Prostate gland (tissue), 2 donors: ENCODE measurements at places on chromosomes 3 and 15.

- no peak for DNase-seq
Measured at GRCh38 chr15:40985541-40986330, 32.5 kb downstream of the CHAC1 start.

DNA sequence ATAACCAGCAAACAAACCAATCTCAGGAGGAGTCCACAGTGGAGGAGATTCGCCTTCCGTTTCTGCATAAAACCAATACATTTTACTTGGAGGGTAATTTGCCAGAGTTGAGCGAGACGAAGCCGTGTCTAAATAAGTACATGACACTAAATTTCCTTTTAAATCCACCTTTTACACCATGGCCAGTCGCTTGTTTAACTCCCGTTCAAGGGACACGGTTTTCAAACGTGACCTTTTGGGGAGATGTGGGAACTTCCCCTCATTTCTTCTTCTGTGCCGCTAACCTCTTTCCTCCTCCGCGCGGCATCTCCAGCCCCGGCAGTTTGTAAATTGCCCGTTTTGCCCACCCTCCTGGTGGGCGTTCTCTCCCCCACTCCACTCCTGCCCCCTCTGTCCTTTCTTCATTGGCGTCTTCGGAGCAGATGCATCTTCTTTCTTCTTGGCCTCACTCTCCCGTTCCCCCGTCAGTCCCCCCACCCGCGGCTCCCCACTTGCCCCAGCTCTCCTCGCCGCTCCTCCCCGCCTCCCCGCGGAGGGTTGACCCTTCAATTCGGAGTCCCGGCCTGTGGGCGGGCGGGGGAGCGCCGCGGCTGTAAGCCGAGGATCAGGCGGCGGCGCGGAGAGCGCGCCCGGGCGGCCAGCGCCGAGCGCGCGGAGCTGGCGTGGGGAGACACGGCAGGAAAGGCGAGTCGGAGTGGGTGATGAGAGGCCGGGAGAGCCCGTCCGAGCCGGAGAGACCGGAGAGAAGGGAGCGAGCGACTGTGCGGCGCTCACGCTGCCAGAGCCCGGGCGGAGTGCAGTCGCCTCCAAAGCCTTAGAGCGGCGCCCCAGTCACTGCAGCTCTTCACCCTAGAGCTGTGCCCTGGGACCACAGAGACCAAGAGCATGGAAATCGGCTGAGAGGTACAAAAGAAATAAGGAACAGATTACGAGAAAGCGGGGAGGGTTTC lies at the start of gene NLGN1:
Gene NLGN1 (plus strand): TSS at position 584 of the 950 bp plus-strand sequence.
- peak; percentile 66 for DNase-seq

DNA sequence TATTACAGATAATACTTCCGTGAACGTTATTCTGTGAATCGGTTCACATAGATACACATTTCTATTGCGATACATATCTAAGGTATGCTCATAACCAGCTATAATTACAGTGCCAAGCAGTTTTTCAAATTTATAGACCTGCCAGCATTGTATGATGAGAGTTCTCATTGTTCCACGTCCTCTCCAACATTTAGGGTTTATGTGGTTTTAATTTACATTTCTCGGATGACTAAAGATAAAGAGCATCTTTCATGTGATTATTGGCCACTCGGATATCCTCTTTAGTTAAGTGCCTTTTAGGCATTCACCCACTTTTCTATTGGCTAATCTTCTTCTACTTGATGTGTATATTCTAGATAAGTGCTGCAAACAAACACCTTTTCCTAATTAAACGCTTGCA lies 134.7 kb upstream of the CCDC54 start:
- DNase-seq = no peak

- no peak for DNase-seq
Measured at GRCh38 chr3:194139814-194140391, 4.0 kb downstream of the HES1 start.

DNA sequence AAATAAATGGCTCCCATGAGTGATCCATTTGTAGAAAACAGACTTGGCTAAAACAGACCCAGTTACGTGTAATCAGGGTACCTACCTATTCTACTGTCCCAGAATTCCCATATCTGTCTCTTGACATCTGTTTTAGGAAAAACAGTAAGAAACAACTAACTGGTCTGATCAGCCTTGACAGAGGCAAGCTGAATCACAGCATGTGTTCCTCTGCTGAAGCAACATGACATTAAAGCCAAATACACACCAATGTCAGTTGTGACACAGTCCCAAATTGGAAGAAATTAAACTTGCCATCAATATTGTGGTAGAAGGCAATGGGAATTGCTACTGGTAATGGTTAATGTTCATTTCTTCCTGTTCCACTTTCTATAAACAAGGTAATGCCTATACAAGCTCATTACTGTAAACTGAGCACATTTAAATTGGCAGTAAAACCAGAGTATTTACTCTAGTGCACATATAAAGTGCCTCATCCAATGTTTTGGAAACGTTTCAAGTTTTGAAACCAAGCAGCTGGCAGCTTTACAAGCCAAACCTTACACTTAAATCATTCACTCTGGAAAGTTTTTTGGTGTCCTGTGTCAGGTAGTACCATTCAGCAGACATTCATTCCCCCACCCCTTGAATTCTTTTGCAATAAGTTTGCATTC lies 27.0 kb downstream of the ALDH1A2 start:
- DNase-seq = peak; percentile 71

DNA sequence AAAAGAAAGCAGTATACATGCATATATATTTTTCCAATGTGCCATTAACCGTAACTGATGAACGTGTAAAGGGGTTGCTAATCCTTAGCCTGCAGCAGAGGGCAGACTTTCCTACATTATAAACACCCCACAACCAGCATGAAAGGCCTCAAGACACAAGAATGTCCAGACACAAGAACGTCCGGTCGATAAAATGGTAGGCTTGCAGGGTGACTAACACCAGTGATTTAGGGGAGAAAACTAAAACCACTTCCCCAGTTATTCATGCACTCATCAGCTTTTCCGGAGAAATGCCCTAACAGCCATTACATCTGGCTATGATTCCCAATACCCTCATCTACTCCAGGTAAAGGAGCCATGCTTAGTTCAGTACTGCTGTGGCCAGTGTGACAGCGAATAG lies 57.4 kb downstream of the LRTM1 start:
- peak; percentile 19 for DNase-seq

DNA sequence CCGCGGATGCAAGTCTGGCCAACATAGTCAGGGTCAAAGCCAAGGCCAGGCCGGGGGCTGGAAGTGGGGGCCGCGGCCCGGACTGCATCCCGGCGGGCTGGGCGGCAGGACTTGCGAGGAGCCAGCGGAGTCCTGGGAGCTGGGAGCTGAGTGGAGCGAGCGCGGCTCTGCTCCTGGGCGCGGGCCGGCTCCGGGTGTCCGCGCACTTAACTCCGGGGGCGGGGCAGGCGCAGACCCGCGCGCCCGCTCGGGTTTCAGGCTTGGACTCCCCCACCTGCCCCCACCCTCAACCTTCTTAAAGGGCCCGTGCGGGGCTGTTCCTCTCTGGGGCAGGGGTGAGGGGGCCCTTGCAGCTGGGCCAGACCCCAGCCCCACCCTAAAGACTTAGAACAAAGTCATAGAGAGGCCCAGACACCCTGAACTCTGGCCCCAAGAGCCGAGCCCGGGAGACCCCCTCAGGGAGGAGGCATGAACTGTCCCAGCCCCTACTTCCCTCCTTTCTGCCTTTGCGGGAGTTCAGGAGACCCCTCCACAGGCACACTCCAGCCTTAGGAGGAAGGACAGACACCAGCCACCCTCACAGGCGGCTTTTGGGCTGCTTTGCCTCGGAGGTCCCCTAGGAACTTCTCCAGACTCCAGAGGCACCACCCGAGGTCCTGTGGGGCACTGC lies at the start of gene CSPG4:
Gene CSPG4 (minus strand): TSS at position 181 of the 670 bp plus-strand sequence. CDS start 93 bp downstream, at position 88.
- DNase-seq = no peak

GRCh38 chr3:177830411-177830849 lies 633.1 kb upstream of the TBL1XR1 start:
- peak; percentile 46 for DNase-seq

DNA sequence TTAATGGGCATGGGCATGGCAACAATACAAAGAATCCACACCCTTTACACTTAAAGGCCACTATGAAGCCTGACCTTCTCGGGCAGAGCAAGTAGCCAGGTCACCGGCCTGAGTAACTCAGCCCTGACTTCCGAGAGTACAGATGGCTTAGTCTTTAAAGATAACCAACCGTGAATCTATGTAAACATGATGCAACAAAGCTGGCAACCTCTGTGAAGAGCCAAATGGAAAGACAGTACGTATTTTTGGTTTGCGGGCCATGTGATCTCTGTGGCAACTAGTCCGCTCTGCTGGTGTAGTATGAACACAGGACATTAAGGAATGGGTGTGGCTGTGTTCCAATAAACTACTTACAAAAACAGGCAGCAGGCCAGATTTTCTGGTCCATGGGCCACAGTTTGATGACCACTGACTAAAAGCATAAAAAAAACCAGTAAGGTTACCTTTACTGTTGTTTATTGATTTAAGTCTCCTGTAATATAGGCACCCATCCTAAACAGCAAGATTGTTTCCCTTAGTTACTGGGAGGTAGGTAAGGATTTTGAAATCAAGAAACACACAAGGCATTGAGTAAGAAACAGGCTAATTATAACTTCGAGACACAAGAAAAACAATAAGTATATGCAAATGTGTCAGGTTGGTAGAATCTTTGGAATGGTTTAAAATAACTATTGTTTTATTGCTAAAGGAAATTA lies 14.5 kb downstream of the RIOX2 start:
- peak; percentile 36 for DNase-seq

- no peak for DNase-seq
Measured at GRCh38 chr15:90287101-90287500, 21.6 kb downstream of the NGRN start.

DNA sequence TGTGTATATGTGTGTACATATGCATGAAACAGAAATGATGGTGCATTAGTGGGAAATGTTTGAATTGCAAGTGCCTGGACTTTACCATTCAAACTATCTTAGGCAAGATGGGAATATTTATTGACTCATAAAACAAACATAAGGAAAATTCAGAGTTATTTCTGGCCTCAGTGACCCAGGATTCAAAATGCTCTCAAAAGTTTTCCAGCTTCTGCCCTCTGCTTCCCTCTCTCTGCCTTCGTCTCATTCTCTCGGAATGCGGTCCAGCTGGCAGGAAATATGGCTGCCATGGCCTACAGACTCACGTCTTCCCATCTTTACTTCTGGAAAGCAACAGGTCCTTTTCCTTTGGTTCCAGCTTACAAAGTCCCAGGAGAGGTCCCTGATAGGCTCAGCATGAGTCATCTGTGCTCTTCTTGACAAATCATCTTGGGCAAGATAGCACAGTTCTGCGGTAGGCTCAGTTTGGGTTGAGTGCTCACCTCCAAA lies 8.7 kb upstream of the ZNF774 start:
- DNase-seq = no peak

DNA sequence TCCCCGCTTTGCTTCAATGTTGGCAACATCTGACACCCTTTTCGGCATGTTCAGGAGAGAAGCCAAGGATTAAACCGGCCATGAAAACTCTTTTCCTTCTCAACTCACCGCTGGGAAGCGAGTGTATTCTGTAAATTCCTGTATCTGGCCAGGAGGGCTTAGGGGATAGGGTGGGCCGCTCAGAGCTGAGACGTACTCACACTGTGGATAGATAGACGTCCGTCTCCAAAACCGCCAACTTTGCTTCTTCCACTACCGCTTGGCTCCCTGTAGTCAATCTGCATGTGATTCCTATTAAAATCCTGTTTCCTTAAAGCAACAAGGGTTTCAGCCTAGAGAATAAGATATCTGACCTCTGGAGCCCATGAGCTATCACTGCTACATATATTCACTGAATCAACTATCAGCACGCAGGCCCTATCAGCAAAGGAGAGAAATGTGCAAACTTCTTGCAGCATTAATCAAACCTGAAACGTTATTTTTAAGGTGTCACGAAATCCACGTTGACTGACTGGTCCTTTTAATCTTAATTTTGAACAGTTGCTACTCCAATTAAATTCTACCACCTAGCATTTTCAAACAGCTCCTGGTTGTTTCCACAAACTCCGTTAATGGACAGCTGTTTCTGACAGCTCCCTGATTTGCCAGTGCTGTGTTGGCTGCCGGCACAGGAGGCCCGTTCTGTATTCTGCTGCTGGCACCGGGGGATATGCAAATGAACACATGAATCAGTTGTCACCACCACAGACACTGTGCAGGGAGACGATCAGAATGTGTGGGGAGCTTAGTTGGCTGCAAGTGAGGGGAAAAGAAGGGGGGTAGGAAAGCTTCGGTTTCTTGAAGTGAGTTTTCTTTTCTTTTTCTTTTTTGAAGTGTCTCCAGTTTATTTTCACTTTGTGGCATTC lies 438.9 kb upstream of the ARRDC4 start:
- DNase-seq = no peak

- no peak for DNase-seq
Measured at GRCh38 chr3:49911611-49912010, 7.9 kb upstream of the MST1R start.

DNA sequence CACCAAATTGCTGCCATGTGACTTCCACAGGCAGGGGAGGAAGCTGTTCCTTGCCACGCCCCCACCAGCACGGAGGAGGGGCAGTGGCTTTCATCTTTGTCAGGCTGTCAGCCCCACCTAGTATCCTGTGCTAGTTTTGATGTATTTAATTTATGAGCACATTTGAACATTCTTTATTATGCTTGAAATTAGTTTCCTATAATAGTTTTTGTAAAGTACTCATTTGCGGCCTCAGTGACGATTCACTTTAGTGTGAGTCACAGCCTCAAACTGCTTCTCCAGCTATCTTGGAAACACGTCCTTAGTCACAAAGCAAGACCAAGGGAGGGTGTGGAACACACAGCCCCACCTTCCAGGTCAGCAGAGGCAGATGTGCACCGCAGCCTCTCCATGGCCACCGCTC lies 239.9 kb upstream of the ATP10A start:
- no peak for DNase-seq

DNA sequence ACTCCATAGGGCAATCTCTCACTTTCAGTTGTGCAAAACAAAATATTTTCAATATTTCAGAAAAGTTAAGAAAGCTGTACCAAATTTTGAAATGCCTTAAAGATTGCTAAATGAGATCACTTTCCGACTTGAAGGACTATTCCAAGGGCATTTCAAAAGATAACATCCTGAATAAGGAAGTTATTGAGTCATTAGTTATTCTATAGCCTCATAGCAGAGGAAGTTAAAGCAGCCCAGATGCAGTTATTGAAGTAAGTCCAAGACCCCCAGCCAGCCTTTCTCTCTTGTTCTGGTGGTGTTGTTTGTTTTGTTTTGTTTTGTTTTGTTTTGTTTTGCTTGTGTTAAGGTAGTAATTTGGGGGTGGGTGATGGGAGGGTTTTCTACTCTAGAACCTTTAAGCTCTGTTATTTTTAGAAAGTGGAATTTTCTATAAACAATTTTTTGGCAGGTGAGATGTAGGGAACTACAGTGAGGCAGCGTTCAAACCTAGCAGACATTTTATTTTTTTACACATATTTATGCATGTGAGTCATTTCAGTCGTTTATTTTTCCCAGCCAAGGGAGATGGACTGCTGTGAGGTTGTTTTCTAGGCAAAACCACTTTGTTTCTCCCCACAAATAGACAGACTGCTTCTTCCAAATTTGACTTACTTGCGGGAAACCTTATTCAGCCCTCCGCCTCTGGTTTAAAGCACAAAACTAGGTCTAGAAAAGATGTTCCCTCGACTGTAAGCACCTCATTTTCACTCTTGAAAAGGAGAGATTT lies 216.3 kb upstream of the ARPP21 start:
- no peak for DNase-seq
